ENCODE measurements at places on chromosomes 7 and 10. TPM values are rescaled to one million over a fixed set of nuclear protein-coding genes. Genes with fewer than 3 reads are reported as not detected.

GNAT3 gene
- not detected for total RNA-seq

NXPH1 gene
- not detected for total RNA-seq

SP4 gene
- total RNA-seq = 4.7 TPM

CUZD1 gene
- 0.32 TPM for total RNA-seq

BICC1 gene
- 189 TPM for total RNA-seq
